ENCODE measurements at places on chromosomes 7 and 10.

DNA sequence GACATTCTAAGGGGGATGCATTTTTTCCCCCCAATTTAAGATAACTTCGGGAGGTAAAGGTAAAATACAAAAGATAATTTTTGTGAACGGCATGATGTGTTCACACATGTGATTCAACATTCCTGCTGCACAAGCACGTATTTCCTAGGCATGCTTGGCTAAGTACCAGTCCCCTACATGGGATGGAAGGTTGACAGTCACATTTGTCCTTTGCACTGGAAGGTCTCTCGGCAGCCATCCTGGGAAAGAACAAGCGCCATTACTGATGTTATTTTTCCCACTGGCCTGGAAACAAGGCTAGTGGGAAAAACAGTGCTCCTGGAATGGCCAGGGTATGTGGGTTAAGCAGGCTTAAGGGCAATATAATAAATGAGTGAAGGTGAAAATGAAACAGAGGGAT is 276.2 kb upstream of the AOAH start:
- no peak for DNase-seq

DNA sequence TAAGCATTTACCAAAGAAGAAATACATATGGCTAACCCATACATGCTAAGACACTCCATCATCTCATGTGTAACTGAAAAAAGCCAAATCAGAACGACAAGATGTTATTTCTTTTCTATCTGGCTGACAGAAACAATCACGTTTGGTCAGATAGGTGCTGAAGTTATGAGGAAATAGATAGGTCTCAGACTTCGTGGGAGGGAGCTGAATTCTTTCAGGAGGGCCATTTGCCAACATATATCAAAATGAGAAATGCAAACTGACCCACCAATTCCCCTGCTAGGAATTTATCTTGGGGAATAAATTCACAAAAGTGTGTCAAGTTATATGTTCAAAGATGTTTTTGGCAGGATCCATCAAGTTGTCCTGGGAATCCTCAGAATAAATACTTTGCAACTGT is 32.6 kb downstream of the SH3PXD2A start:
- no peak for DNase-seq

DNA sequence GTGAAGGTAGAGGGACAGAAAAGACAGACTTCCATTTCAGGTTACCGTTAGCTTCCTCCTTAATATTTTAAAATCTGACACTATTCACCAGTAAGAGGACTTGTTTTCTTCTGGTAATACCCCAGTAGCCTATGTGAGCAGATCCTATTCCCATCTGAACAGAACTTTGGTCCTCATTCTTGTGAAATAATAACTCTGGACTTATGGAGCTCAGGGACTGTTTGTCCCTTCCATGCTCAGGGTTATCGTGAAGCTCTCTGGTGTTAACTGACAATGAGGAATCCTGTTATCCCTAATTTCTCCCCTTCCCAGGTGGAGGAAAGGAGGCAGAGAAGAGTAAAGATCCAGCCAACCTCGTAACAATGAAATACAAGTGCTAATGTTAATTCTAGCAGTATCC is 47.0 kb upstream of the ANKRD1 start:
- no peak for DNase-seq

- DNase-seq = no peak
Observed at GRCh38 chr10:13743101-13743693, 156.4 kb downstream of the PRPF18 start.

GRCh38 chr10:113613977-113614690 is 49.7 kb downstream of the NRAP start:
- no peak for DNase-seq

GRCh38 chr7:30091491-30091912 is 43.3 kb upstream of the MTURN start:
- no peak for DNase-seq

Measured in stimulated activated CD4-positive, alpha-beta T cell treated with anti-CD3 and anti-CD28 coated beads, Interleukin-4, amount 100 ng/mL, for 48 hours (primary cell).